Activated naive CD4-positive, alpha-beta T cell (primary cell): ENCODE measurements at places on chromosomes 2 and 18.

DNA sequence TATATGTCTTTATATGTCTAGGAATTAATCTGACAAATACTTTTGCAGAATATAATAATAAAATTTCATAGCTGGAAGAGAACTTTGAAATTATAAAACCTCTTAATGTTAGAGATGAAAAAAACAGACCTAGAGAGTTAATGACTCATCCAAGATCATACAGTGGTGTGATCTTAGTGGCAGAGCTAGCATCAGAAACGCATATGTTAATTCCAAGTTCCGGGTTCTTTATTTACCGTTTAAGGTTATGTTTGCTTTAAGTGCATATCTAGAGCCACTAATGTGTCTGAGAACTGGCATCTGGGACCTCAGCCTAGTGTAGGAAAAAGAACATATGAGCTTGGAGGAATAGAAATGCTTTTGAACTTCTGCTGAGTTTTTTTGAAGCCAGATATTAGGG lies 24.3 kb downstream of the CERS6 start:
- DNase-seq: no peak

GRCh38 chr18:58051765-58052460 lies 7.9 kb downstream of the NEDD4L start:
- no peak for DNase-seq

DNA sequence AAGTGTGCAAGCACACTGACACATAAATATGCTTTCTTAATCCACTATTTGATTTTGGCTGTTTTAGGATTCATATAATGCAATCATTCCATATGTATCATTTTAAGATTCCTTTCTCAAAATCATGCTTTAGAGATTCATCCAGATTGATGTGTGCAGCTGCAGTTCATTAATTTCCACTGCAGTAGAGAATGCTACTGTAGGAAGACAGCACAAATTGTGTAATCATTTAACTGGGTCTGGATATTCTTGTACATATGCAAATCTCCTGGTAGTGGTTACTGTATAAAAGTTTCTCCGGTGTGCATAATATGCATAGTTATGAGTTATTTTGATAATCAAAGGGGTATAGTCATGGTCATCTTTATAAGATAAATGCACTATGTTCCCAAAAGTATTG lies 502.5 kb upstream of the ACVR2A start:
- DNase-seq: no peak

- no peak for DNase-seq
These were observed 247.6 kb upstream of the TNP1 start for GRCh38 chr2:217107480-217107879.

DNA sequence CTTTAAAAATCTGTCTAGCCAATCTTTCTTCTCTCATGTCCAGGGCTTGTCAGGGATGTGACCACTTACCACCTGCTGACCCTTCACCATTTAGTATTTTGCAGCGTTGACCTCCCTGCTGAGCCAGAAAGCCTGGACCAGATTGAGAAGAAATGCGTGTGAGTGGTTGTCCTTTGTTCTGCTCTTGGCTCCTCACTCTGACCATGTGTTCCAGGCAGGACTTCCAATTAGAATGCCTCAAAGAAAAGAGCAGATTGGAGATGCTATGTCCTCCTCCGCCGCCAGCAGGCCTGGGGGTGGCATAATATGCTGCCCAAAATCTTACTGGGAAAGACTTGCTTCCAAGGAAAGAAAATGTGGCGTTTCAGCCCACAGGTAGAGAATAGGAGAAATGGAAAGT lies 894.1 kb downstream of the SLC4A3 start:
- DNase-seq: no peak

DNA sequence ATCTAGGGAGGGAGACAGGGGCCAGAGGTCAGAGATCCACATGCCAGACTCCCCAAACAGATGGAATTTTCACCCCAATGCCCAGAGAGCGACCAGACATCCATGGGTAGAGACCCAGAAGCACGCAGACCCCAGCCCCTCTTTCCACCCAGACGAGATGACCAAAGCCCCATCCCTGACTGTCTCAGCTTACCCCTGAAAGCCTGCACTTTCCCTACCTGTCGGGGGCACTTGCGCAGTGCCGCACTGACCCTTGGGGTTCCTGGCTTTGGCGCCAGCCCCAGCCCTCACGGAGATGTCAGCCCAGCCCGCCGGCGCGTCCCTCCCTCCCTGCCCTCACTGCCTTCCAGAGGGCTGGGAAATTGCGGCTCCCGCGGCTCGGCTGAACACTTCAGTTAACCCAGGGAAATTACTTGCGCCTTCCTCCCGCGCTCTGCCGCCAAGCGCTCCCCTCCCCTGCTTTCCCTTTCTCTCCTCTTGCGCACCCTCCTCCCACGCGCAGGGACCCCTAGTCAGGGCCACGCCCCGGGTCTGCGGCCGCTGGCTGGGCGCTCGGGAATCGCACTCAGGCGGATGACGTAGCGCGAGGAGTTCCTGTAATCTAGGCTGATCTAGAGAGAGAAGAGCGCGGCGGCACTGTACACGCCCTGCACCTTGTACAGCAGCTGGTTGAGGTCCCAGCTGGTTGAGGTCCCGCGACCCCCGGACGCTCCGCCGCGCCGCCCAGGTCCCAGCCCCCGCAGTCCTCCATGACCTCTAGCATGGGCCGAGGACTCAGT lies 12.0 kb downstream of the ALPG start:
- DNase-seq: no peak

- DNase-seq: no peak
These were observed 696.7 kb upstream of the SOX11 start for GRCh38 chr2:4995466-4995865.

DNA sequence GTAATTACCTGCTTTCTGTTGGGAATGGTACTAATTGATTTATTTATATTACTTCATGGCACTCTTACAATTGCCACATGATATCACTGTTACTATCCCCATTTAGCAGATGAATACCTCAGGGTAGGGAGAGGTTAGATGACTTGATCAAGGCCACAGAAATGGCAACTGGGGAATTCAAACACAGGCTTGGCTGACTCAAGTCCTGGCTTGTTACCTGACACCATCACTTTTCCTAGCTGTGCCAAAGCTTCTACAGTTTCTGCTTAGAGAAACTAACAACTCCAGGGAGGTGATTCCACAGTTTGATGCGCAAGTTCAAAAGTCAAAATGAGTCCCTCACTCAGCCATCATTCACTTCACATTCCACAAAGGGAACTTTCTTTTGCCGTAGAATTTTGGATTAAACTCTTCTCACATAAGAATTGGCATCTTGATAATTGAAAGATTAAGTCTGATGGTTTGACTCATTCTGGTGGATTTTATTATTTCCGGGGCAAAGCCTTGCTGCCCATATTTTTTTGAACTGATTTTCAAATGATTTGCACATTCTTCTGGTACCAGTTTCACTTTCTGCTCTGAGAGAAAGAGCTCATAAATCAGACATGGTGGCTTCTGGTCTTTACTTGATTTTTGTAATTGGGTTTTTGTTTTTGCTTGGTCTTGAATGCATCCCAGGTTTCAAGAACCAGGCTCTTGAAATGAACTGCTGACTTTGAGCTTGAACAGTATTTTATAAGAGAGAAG lies 656.8 kb downstream of the BCL11A start:
- DNase-seq: no peak

DNA sequence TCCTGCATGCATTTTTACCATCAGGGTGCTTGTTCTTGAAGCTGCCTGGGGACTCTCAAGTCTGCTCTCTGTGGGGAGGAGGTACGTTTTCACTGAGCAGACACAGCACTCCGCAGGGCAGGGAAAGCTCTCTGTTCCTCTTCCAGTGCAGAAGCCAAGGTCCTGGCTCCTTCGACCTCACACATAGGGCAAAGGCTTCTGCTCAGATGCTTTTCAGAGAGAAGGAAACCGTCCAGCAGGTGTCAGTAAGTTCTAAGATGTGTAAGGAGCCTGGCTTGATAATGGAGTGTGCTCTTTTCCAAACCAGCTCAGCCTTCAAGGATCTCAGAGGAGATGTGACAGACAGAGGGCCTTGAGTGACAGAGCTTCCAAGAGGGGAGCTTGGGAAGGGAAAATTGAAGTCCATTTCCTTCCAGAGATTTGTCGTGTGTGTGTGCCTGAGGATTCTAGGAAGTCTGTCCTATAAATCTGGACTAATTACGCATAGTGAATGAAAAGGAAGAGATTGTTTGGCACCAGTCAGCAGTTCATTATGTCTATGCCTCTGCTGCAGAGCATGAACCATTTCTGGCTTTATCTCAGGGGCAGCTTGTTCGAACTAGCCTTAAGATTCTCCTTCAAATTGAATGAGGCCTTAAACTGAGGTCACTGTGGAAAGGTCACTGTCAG lies 67.3 kb upstream of the UPP2 start:
- DNase-seq: no peak

DNA sequence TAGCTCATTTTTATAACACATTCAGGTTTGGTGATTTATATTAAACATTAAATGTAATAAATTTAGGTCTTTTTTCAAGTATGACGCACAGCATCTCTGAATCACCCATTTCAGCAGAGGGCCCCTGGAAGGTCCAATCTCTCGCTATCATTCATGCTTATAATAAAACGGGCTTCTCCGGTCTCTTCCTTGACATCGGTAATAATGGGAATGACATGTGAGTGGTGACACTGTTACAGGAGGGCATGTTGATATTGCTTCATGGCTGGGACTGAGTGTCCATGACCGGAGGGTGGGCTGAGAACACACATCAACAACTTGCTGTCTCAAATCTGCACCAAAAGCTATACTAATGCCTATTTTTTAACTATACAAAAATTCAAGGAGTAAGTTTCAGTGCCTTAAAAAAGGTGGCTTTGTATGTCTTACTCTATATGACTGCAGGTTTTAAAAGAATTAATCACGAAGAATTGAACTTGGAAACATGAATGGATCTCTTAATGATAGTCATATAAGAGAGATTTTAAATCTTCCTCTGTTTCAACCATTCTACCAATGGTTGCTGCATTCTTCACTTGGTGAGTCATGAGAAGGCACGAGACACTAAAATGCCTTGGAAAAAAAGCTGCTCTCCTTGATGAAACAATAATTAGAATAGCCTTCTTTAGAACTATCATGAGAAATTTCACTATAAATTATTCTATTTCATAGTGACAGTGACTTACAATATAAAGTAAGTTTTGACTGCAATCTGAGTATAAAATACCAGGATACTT lies 101.9 kb upstream of the NRP2 start:
- DNase-seq: no peak

- no peak for DNase-seq
These were observed 10.8 kb downstream of the PROM2 start for GRCh38 chr2:95284886-95285541.

DNA sequence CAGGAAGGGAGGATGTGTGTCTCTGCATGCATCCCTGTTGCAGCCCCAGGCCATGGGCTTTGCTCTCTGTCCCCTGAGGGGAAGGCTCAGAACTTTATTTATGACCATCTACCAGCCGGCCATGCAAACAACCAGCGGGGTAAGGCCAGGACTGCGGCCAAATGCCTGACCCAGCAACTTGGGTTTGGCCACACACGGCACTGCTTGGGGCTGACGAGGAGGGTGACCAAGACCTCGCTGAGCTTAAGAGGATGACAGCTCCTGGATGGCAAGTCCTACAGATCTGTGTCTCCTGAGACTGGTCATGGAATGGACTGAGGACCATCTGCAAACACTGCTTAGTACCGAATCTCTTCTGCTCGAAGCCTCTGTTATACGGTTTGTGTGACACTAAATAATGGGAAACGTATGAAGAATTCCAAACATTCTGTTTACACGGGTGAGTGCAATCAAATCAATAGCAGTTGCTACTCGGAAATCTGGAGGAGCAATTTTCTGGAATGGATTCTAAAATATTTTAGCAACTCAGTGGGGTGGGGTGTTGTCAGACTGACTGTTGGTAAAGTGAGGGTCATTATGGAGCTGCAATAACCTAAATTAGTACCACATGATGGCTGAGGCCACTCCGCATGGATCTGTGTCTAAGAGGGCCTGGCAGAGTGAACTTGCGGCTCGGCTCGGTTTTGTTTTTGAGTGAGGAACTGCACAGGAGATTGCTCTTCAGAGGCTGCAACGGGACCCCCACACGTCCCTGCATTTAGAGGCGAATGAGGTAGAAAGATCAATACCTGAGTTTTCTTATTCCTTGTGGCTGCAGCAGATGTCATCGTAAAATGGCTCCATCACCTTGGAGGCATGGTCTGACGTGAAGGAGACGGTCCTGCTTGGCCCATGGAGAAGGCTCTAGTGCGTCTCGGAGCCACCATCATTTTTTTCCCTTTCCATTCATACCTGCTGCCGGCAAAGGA lies 26.6 kb downstream of the TMEM18 start:
- DNase-seq: no peak

- DNase-seq: no peak
These were observed 50.7 kb upstream of the PAIP2B start for GRCh38 chr2:71277536-71278103.

DNA sequence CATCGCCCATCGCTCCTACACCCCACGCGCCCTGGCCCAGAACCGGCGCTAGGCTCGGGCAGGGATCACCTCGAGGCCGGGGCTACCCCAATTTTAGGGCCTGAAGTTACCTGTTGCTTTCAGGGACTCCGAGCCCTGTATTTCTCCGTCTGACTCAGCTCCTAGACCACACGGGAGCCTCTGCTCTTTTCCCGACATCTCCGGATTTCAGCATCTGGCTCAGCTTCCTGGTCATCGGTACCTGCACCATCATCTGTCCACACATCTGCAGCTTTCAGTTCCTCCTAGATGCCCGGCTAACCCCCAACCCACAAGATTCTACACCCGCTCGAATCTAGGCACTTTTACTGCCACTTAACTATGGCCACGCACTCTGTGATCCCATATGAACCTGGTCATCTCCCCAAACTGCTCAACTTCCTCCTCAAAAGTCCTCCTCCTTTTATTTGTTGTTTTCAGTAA lies 12.1 kb upstream of the HMSD start:
- no peak for DNase-seq

GRCh38 chr18:10500038-10500437 lies 25.8 kb upstream of the NAPG start:
- DNase-seq: no peak

GRCh38 chr18:43141208-43141607 lies 25.7 kb upstream of the RIT2 start:
- no peak for DNase-seq

- DNase-seq: no peak
These were observed 164.4 kb upstream of the MGAT5 start for GRCh38 chr2:134089454-134089853.

GRCh38 chr2:237294460-237294859 lies 119.5 kb downstream of the COL6A3 start:
- no peak for DNase-seq

- DNase-seq: no peak
These were observed 90.5 kb downstream of the CHST9 start for GRCh38 chr18:27094621-27095020.

- DNase-seq: no peak
These were observed 82.1 kb downstream of the ZBTB7C start for GRCh38 chr18:48326901-48327675.

DNA sequence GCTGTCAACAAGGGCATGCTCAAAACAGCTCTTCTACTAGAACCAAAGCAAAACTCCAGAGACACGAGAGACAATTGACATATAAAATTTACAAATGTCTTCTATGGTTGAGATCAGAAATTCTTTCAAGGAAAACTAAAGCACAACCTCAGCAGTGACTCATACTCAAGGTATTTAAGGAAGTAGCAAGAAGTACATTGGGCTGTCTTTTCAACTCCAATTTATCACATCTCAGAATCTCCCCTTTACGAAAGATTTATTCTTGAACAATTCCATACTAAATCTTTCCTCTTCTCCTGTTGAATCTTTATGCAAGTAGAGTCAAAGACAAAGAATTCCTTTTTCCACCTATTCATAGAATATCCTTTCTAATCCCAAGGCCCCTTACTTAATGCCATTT lies 324.0 kb downstream of the IRS1 start:
- DNase-seq: no peak
